ENCODE measurements at places on chromosomes 1 and 21.
A peak's percentile ranks its signal among the peaks of the same experiment; 100 is the strongest.

DNA sequence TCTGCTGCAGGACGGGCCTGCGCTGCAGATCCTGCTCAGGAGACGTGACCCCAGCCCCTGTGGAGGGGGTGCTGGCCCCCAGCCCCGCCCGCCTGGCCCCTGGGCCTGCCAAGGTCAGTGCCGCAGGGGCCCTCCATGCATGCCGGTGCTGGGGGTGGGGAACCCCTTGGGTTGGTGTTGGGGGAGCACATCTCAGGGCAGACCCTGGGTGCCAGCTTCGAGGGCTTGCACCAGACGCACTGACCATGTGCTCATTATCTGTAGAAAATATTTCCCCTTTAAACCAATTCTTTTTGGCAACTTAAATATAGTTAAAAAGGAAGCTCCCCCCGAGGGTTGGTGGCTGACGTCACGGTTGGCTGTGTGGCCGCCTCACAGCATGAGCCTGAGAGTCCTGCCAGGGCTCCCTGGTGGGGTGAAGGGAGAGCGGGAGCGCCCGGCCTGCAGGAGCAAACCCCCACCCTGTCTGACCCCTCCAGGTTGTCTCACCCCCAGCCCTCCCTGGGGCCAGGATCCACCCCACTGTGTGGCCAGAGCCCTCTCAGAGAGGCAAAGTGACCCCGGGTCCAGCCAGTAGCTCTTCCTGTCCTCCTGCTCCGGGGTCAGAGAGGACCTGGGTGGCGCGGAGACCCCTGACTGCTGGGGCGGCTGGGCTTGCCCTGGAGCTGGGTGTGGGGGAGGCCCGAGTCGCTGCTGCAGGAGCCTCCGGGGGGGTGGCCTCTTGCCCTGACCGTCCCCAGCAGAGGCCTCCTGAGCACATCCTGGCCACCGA lies 5.3 kb upstream of the PFKL start:
- peak; percentile 76 for DNase-seq

- DNase-seq, result peak; percentile 35
Measured at GRCh38 chr1:110084227-110085078, 14.0 kb upstream of the ALX3 start.

DNA sequence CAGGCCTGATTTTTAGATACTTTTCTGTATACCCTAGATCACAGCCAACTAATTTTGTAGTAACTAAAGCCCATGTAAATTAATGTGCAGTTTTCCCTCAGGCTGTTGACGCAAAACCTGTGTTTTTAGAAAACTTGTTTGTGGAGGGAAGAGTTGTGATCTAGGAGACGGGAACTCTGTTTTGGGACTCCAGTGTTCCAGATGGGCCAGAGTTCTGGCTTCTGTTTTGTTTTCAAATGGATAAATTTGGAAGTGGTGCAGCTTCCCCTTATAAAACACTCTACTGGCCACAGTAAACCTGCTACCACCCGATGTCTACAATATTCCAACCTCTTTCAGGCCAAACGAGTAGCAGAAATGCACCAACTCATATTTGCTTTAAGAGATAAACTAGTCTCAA lies 13.6 kb upstream of the GPR88 start:
- no peak for DNase-seq

DNA sequence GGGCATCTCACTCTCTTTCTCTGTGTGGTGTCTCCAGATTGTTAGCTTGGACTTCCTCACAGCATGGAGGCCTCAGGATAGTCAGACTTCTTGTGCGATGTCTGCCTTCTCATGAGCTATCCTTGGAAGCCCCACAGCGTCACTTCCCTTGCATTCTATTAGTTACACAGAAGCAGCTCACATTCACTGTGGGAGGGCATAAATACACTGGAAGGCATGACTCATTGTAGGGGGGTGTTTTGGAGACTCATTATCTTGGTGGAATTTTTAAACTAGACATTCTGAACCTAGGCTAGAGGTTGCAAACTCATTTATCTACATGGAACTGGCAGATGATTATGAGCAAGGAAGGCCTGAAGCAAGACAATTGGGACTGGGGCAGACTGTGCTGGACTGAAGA lies 21.4 kb upstream of the FASLG start:
- no peak for DNase-seq

DNA sequence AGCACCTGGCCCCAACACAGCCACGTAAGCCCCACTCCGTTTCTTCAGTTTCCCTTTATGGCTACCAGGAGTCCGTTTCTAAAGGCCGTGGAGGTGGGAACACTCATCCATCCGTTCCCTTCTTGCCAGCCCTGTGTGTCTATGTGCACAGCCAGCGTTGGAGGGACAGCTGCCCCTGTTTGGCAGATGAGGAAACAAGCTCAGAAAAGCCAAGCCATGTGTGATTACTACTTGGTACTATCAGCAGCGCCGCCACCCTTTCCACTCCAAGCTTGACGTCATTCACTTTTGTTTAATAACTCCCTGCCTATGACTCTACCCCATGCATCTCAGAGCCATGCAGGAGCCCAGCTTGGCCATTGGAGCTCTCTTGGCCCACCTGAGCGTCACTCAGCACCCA lies 3.5 kb downstream of the LRP8 start:
- no peak for DNase-seq
